ENCODE measurements at places on chromosomes 7 and 10. TPM values are rescaled to one million over a fixed set of nuclear protein-coding genes. Genes with fewer than 3 reads are reported as not detected.

Gene SEC23IP
- total RNA-seq: 42.1 TPM

Gene PDE6C
- total RNA-seq: not detected

Gene FGFR2
- total RNA-seq: 53.6 TPM

Gene AMZ1
- total RNA-seq: 0.12 TPM

Gene GNAI1
- 14.7 TPM for total RNA-seq

Gene EFCAB10
- total RNA-seq: not detected

Gene ITIH5
- 2.0 TPM for total RNA-seq

Gene EN2
- 3.2 TPM for total RNA-seq

Gene MPP7
- total RNA-seq: 6.6 TPM

Gene COL13A1
- 0.24 TPM for total RNA-seq

Gene LRRN3
- total RNA-seq: not detected

Gene MYL10
- total RNA-seq: not detected

Gene NUP42
- 62.8 TPM for total RNA-seq

Gene PRRT4
- total RNA-seq: not detected

Gene ZNF32
- 17.1 TPM for total RNA-seq

Gene EGR2
- 0.68 TPM for total RNA-seq

Gene LLCFC1
- total RNA-seq: not detected

Gene ST8SIA6
- total RNA-seq: not detected

Gene TET1
- 1.2 TPM for total RNA-seq

Gene SLC35G1
- total RNA-seq: 3.6 TPM

Gene PTF1A
- not detected for total RNA-seq

Gene CPA5
- total RNA-seq: not detected

Gene CPA2
- not detected for total RNA-seq

Gene PDZD7
- total RNA-seq: 1.3 TPM

Gene SAMD9L
- total RNA-seq: 60.8 TPM

Gene FAM24B
- total RNA-seq: 6.3 TPM

Gene ZNF679
- total RNA-seq: not detected

Gene TUBAL3
- not detected for total RNA-seq

Gene PRPS1L1
- total RNA-seq: not detected

Gene KNDC1
- 1.2 TPM for total RNA-seq

Gene OR2A42
- not detected for total RNA-seq

Gene ASB10
- not detected for total RNA-seq

Gene TAC1
- 2.8 TPM for total RNA-seq

Gene IPMK
- total RNA-seq: 10.7 TPM

Gene GNG11
- total RNA-seq: 2.6 TPM

Gene IFIT1
- total RNA-seq: 52.3 TPM

Gene LRRC17
- total RNA-seq: 0.42 TPM

Gene TLX1
- total RNA-seq: not detected

Gene NDUFB8
- 128 TPM for total RNA-seq

Gene PAOX
- total RNA-seq: 2.9 TPM

Gene NACAD
- total RNA-seq: 1.0 TPM
